ENCODE measurements at places on chromosomes 7 and 10.

GRCh38 chr7:85022064-85022697 lies 164.7 kb downstream of the SEMA3D start:
- DNase-seq: no peak

- DNase-seq: no peak
Observed at GRCh38 chr7:20176578-20177242, 40.5 kb downstream of the MACC1 start.

GRCh38 chr7:52525772-52526341 lies 509.6 kb upstream of the POM121L12 start:
- DNase-seq: no peak

GRCh38 chr7:7210475-7211237 lies 28.3 kb downstream of the C1GALT1 start:
- DNase-seq: no peak

DNA sequence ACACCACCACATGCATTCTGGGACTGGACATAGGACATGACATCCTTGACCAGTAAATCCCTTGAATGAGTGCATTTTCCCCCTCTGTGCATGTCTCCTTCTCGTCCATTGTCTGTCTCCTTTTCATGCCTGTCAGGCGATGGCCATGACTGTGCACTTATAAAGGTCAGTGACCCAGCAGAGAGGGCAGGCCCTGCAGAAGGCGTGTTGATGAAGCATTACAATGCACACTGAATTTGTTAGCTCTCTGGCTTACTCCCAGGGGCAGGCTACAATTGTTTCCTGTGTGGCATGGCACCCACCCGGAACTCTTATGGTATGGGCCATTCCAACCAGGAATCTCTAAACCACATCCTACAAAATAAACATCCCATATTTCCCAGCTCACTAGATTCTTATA lies 71.1 kb downstream of the SAMD9 start:
- no peak for DNase-seq

DNA sequence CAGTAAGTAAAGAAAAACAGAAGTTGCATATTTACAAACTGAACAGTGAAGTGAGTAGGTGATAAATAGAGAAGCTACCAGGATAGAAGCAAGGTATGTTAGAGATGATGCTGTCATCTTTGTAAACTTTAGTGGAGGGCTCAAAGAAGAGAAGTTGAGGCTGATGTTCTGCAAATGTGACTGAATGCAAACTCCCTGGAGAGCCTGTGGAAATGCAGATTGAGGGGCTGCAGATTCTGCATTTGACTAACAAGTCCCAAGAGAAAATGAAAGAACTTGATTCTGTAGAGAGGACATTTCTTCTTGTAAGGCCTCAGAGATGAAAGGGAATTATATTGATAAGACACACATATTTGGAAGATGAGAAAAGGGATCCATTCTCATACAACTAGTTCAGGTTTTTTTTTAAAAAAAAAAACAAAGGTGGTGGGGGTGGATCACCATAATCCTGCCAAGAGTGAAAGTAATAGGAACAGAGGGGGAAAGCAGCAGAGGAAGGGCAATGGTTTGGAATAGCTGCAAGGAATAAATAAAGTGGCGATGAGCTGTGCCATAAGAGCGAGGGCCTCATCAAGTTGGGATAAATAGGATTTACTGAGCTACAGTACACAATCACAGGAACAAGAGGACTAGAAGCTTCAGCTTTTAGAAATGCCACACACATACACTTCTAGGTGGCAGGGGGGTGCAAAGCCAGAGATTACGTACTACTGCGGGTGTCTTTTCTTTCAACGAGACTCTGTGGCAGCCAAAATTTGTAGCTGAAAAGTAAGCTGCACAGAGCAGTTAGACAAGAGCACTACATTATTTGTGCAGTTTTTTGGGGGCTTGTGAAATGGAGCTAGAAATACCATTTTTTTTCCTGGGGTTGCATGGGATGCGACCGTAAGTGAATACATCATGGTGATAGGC lies 778.5 kb downstream of the NRG3 start:
- DNase-seq: no peak

DNA sequence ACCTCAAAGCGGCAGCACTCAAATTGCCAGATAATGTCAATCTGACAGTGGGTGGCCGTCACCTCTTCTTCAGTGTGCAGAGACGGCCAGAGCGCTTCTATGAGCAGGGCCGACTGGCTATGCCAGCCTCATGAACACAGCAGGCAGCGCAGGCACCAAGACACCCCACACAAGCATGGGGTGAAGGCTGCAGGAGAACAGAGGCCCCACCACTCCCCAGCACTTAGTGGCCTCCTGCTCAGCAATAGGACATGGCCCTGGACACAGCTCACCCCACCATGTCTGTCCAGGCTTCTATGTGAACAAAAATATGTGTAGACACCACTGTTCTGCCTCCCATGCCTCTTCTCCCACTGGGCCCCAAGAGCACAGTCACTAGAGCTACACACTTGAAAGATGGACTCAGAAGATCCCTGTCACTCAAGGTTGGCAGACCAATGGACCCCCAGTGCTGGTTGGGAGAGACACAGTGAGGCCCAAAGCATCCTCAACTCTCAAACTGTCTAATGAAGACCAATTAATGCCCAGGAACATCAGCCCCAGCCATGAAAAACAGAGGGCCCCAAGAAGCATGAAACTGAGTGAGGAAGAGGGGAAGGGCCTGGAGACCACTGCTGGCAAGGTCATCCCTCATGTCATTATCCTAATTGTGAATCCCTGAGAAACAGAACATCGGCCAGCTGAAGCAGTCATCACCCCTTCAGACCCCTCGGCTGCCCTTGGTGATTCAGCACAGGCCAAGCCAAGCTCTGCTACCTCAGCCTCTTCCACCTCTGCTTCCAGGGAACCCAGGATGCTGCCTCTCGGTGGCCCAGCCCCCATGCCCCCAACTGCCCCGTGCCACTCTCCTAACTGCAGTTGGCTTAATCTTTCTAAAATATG lies 77.7 kb downstream of the GRID1 start:
- DNase-seq: no peak

GRCh38 chr10:24706479-24707118 lies 17.1 kb downstream of the ARHGAP21 start:
- peak; percentile 79 for DNase-seq

GRCh38 chr10:112585126-112585525 lies 138.1 kb downstream of the VTI1A start:
- peak; percentile 77 for DNase-seq

DNA sequence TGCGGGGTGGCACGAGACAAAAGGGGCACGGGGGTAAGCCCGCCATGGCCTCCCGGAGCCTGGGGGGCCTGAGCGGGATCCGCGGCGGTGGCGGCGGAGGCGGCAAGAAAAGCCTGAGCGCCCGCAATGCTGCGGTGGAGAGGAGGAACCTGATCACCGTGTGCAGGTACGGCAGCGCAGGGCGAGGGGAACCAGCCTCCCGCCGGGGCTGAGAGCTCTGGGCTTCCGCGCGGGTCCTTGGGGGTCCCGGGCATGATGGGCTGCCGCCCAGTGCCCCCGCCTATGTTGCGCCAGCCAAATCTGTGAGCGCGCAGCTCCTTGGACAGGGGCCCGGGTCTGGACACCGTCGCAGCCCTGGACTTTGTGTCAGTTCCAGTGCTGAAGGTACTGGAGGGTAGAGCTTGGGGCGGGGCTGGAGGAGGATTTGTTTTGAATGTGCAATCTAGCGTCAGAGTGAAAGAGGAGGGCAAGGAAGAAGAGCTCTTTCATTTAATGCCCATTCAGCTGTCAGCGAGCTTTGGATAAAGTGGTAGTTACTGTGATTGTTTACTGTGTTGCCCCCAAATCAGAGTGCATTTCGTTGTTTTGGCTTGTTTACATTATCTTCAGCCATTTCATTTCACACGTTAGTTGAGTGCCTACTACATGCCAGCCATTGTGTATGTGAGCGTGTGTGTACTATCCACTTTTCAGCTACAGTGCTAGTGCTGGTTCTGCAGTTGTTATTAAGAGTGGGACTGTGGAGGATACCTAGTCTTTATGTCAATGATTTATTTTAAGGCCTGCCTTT lies 777 bp downstream of the RUNDC3B start:
- DNase-seq: peak; percentile 8

GRCh38 chr10:103041391-103041790 lies 123.3 kb downstream of the CNNM2 start:
- DNase-seq: no peak
